ENCODE measurements at places on chromosomes 12 and 14. TPM values are rescaled to one million over a fixed set of nuclear protein-coding genes. Genes with fewer than 3 reads are reported as not detected.

AMN gene
- 0.68 TPM for total RNA-seq

RAD9B gene
- total RNA-seq, result 2.6 TPM

DHH gene
- total RNA-seq, result 1.0 TPM

TCL1B gene
- not detected for total RNA-seq

ARHGAP9 gene
- 15.2 TPM for total RNA-seq

KDM5A gene
- 38.1 TPM for total RNA-seq
